Stimulated activated CD4-positive, alpha-beta T cell treated with anti-CD3 and anti-CD28 coated beads, Interleukin-4, amount 100 ng/mL, for 1 hour (primary cell): ENCODE measurements at places on chromosomes 12 and 14.

DNA sequence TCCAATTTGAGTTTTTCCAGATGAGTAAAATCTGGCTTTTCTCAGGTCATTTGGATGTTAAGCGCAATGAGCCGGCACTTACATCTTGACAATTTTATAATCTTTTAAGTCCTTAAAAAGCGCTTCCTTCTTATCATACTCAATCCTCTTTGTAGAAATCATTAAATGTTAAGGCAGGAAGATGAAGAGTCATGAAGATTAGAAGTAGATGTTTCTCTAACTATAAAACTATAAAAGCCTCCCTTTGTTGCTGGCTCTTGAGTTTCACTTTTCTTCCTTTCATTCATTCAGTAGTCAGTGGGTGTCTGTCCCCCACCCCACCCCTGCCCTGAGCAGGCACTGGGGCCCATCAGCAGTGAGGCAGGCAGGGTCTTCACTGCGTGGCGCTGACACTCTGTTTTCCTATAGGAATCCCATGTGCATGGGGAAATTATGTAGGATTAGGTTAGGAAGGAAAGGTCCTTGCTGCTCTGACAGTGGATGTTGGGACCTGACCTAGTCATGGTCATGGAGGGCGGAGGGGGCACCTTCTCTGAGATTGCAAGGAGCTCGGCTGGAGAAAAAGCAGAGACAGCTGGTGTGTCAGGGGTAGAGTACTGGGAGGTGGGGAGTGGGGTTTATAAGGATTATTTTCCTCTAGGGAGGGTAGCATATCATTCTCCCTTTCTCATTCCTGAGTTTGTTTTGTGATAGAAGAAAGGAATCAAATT lies 65.8 kb downstream of the CCDC92 start:
- no peak for DNase-seq

- no peak for DNase-seq
Observed at GRCh38 chr12:111635524-111635923, 36.4 kb upstream of the ATXN2 start.

- DNase-seq, result no peak
Observed at GRCh38 chr14:35072226-35072625, 26.2 kb downstream of the FAM177A1 start.

DNA sequence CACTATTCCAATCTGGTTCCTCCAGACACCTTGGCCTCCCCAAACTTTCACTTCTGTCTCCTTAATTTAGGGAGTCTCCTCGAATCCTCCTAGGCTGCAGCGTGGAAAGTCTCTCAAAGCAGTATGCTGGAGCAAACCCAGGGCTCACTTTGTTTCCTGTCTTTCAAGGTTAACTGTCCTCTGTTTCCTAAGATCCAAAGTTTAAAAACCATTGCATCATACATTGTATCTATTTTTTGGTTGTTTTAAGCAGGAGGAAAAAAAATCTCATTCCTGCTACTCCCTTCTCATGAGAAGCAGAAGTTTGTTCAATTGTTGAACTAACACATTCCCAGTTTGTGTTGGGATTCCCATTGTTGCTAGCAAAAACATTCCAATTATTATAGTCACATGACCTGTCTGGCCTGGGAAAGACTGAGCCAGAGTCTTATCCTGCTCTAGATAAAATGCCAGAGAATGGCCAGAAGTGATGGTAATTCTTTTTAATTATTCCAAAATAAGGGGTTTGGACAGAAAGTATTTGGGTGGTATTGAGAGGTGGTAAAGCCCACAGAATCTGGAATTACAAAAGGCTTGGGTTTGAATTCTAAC lies 67.3 kb downstream of the HSPB8 start:
- DNase-seq, result no peak

DNA sequence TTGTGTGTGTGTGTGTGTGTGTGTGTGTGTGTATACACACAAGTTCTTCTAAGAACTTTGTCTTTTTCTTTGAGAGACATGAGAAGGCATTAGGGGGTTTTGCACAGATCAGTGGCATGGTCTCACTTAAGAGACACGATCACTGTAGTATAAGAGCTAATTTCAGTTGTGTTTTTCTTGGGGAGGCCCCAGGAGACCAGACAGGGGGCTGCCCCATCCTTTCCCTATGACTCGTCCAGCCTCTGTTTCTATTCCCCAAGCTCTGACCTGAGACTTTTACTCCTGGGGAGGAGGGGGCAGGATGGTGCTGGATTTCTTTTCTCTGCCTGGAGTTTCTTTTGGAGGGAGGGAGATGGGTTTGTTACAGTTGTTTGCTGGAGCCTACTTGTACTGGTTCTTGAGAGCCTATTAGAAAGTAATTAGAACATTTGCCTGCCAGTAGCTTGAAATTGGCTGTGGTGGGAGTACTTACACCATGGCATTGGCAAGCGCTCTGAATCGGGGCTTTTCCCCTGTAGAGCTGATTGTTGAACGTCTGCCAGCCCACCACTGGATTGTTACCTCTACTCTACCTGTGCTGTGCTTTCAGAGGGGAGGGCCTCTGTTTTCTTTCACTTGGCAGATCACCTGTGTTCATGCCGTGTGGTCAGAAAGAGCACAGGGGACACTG lies 109.5 kb downstream of the TSPAN9 start:
- no peak for DNase-seq

GRCh38 chr14:103057028-103057371 lies 349 bp downstream of the CDC42BPB start:
- no peak for DNase-seq
